ENCODE measurements at places on chromosomes 1 and 21. TPM values are rescaled to one million over a fixed set of nuclear protein-coding genes. Genes with fewer than 3 reads are reported as not detected.

DNA sequence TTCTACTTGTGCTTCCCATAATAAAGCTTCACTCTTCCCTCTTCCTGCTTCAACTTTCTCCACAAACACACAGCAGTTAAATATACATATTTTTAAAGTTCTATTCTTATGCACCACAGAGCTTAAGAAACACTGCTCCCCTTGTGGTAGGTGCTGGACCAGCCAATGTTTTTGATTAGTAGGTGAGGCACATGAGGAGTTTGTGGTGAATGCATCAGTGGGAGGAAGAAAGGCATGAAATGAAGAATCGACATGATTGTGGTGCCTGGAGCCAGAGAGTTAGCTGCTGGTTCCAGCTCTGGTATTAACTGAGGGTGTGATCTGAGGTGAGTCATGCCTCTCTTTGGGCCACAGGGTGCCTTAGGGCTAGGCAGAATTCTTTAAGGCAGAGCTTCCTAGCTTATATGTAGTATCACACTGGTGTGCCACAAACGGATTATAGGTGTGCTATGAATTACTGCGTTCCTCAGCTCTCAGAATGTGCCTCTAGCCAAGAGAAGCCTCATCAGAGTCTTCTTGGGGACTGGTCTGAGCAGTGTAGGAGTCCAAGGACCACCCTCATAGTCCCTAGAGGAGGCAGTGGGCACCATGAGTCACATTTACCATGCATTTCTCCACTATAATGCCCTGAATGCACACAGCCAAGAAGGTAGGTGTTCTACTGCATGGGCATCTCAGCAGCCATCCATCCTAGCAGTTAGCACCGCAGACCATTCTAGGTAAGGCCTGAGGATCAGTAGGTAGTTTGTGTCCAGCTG, 97.4 kb upstream of the SGIP1 start:
- H3K4me1 ChIP-seq, result peaks cover 34% of the 10 kb centered on the region
- no peaks in the 10 kb centered on the region for H3K36me3 ChIP-seq
- DNase-seq, result peak; percentile 46
- no peak overlapping the region for H3K27ac ChIP-seq
- H3K4me3 ChIP-seq, result no peak overlapping the region

DNA sequence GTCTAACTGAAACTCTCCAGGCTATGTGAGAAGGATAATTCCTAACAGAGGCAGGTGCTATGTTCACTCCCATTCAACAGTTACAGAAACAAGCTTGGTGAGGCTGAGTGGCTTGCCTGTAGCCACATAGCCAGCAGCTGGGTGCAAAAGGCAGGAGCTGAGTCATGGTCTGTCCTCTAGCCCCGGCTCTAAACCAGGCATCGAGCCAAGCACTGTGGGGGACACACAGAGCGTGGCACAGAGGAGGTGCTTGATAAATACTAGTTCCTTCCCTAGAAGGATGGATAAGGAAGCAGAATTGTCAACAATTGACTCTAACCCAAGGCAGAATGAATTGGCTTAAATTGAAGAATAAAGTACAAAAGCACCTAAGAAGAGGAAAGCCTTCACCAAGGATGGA, 10.4 kb upstream of the KCNA2 start:
- H3K4me3 ChIP-seq, result no peak overlapping the region
- H3K36me3 ChIP-seq, result no peaks in the 10 kb centered on the region
- peaks cover 13% of the 10 kb centered on the region for H3K27me3 ChIP-seq
- no peak overlapping the region for H3K27ac ChIP-seq
- no peak for DNase-seq
- no peaks in the 10 kb centered on the region for H3K4me1 ChIP-seq

DNA sequence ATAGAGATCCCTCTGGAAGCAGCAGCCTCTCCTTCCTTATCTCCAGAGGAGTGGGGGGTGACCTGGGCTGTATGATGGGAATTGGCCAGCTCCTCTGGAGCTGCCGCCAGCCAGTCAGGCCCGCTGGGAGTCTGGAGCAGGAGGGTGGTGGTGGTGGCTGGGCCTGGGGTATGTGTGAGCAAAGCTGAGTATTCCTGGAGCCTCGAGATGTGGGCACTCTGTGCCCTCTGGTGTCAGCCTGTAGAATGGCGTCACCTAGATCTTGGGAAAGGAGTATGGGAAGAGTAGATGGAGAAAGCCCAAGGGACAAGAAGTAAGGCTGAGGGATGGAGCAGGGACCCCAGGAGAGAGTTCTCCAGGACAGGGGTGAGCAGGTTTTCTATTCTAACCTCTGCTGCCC, 16.0 kb downstream of the VANGL2 start:
- H3K4me3 ChIP-seq, result no peak overlapping the region
- H3K36me3 ChIP-seq, result no peaks in the 10 kb centered on the region
- peak; percentile 31 for DNase-seq
- peaks cover 35% of the 10 kb centered on the region for H3K27me3 ChIP-seq
- no peak overlapping the region for H3K27ac ChIP-seq
- H3K4me1 ChIP-seq, result no peaks in the 10 kb centered on the region

GRCh38 chr21:38740090-38740489, 65.6 kb upstream of the ETS2 start:
- no peaks in the 10 kb centered on the region for H3K36me3 ChIP-seq
- no peak overlapping the region for H3K27ac ChIP-seq
- peaks cover 4% of the 10 kb centered on the region for H3K4me1 ChIP-seq

DNA sequence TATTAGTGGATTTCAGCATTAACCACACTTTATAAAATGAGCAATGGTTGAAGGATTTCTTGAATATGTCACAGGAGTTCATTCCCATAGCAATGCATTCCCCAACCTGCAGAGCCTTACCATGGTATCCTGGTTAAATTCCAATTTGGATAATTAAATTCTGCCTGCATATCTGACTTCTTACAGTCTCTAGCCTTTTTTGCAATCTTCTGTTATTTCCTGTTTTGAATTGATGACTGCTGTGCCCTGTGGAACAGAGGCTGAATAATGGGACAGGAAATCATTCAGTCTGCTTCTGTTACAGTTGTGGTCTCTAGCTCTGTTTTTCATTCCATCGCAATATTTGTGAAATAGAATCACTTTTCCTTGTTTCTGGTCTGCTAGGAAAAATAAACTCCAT, 1823.9 kb downstream of the PLA2G4A start:
- peak; percentile 90 for DNase-seq
- H3K4me1 ChIP-seq, result peaks cover 18% of the 10 kb centered on the region
- peak overlapping the region; percentile 55 for H3K27ac ChIP-seq
- no peaks in the 10 kb centered on the region for H3K36me3 ChIP-seq

Gene NT5C1A
- polyA plus RNA-seq, result not detected

Gene MSH4
- polyA plus RNA-seq, result 0.01 TPM

Gene NPHS2
- not detected for polyA plus RNA-seq

Gene IRF6
- 65.0 TPM for polyA plus RNA-seq

Data from endothelial cell of umbilical vein (primary cell).